Stimulated activated CD8-positive, alpha-beta memory T cell treated with anti-CD3 and anti-CD28 coated beads, Interleukin-12 subunit alpha, Interleukin-12 subunit beta, amount 100 ng/mL, for 4 hours (primary cell): ENCODE measurements at places on chromosomes 13 and 19.

DNA sequence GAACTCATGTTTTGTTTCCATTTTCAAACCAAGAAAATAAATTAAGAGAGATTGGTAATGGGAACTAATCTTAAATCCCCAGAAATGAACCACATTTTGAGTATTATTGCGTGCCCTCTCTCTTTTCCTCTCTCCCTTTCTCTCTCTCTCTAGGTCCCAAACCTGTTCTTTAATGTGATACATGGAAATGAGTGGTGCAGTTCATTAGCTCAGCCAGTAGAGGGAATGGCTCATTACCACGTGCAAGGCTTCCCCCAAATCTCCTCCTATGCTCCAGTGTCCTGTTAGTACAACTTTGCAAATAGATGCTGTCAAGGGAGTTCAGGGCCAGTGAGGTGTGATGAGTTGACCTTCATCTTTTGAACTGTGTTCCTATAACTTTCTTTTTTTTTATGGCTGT, 178.4 kb downstream of the FGF9 start:
- DNase-seq, result no peak

DNA sequence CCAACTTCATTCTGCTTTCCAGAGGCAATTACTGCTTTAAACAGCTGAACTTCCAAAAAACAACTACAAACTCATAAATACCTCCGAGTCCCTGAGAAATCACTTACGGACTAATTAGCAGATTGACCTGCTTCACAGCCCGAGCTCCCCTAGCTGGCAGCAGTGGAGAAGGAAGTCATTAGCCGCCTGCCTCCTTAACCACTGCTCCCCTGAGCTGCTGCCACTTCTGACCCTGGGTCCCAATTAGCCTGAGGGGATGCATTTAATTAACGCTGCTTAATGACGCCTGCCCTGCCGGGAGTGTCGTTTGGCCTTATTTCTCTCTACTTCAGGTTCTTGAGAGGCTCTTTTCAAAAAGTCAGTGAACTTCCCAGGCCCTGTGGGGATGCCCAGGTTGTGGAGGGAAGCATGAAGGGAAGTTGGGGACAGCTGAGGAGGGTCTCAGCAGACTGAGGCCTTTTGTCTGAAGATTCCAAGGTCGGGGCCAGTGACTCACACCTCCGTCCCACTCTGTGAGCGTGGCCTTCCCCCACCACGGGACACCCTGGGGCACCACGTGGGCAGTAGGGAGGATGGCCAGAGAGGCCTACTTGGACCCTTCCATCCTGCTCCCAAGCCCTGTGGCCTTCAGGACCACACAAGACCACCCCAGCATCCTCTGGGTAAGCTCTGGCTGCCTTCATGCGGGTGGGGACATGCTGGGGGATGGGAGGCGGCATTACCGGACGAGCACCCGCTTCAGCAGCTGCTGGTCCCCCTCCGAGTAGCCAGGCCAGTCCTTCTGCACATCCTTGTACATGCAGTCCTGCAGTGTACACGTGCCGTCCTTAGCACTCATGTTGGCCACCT, 19.8 kb upstream of the ISYNA1 start:
- no peak for DNase-seq

- no peak for DNase-seq
These were observed 81.7 kb downstream of the ZNF429 start for GRCh38 chr19:21587117-21587461.

- DNase-seq, result no peak
These were observed 899.8 kb upstream of the MIR17HG start for GRCh38 chr13:90447734-90448101.

GRCh38 chr19:57682226-57682766, 519 bp downstream of the ZNF551 start:
- no peak for DNase-seq

DNA sequence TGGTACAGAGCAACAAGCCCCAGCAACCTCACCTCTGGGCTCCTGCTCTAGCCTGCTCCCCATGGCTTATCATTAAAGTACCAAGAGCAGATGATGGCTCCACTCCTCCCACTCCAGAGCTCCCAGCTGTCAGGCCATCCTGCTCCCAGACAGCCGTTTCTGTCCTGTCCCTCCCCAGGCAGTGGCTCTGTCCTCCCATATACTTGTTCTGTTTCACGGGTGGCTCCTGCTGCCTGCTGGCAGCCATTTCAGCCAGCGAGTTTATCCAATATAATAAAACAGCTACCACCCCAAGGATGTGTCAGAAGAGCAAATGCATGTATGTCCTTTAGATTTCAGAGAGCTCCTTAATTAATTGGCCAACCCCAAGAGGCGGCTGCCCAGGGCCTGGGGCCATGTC, 79.4 kb upstream of the VSTM2B start:
- no peak for DNase-seq
